ENCODE measurements at places on chromosomes 12 and 14. TPM values are rescaled to one million over a fixed set of nuclear protein-coding genes. Genes with fewer than 3 reads are reported as not detected.

DNA sequence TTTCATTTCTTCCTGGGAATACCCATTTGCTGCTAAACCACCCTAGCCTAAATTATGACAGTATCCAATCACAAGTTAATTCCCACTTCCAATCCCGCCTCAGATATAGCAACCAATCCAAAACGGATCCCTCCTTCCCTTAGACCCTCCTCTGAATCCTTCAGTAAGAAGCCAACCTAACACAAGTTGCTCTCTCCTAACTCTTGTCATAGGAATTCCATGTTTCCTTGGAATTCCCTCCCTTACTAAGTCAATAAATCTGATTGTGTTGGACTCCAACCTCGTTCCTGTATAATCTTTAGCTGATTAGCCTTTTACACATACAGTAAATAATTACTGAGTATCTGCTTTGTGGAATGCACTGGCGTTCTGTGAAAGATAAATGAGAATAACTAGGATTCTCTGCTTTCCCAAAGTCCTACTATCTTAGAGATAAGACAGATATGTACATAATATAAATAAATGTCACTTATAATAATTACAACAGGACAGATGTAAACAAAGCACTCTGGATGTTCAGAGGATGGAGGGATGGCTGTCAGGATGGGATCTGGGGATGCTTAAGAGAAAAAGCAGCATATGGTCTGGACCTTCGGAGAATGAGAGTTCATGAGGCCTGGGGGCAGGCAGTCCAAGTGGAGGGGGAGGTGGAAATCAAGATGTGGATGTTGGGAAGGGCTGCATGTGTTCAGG lies 185.8 kb upstream of the SOX5 start:
- no peak for DNase-seq

STX2 gene
- polyA plus RNA-seq = 26.1 TPM

DNA sequence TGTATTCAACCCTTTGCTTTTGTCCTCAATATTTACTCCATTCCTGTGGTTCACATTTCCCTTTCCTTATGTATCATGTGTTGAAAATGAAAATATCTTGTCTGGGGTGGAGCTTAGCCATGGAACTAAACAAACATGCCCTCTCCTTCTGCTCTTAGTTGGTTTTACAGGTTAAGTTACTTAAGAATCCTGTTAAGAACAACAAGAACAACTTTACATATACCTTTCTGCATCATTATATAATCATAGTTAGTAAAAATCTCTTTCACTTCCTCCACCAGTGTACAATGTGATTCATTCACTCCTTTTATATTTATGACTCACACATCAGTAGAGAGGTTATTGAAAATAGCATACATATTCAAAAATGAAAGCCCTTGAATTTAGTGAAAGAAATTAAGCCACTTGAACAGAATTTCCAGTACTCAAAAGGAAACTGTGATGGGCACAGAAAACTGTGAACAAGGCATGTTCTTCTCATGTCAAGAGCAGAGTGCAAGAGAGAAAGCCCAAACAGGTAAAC lies 307.7 kb downstream of the CCDC91 start:
- DNase-seq = no peak

GRCh38 chr12:103884316-103884715 lies 43.3 kb upstream of the NT5DC3 start:
- no peak for DNase-seq

GRCh38 chr12:85466890-85467289 lies 186.9 kb downstream of the ALX1 start:
- no peak for DNase-seq

- no peak for DNase-seq
Measured at GRCh38 chr12:82855872-82856271, 169.2 kb downstream of the TMTC2 start.

KRT2 gene
- not detected for polyA plus RNA-seq

- DNase-seq = no peak
Measured at GRCh38 chr14:48229091-48229490, 553.7 kb upstream of the MDGA2 start.

RNASE4 gene
- polyA plus RNA-seq = 10.1 TPM

GRCh38 chr14:102417001-102417431 lies 54.3 kb downstream of the TECPR2 start:
- DNase-seq = no peak

PLEKHG7 gene
- polyA plus RNA-seq = 0.18 TPM

DNA sequence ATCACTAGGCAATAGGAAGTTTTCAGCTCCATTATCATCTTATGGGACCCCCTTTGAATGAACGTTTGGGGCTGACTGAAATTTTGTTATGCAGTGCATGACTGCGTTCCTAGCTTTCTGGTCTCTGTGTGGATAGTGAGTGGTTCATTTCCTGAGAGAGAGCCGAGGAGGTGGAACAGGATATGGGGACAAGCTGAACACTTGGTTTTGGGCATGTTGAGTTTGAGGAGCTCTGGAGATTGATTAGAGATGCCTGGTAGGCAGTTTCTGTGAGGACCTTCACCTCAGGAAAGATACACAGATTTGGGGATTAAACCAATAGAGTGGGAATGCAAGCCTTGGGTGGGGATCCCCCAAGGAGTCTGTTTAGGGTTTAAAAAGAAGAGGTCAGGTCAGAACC lies 27.7 kb downstream of the TEAD4 start:
- DNase-seq = no peak

DNA sequence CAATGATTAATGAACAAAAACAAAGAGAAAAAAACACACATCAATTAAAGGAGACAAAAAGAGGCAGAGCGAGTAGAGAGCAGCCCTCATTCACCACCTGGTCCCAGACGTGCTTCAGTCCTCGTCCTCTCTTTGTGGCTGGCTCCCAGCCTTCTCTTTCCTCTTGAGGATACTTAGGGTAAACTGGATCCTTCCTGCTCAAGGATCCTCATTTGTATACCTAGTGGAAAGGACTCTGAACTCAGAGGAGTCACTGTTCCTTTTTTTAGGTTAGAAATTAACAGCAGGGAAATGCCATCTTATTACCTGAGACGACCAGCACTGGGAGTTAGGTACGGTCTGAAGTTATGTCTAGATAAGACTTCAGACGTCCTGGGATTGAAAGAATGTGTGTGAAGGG lies 9.7 kb downstream of the MLEC start:
- DNase-seq = no peak

DNA sequence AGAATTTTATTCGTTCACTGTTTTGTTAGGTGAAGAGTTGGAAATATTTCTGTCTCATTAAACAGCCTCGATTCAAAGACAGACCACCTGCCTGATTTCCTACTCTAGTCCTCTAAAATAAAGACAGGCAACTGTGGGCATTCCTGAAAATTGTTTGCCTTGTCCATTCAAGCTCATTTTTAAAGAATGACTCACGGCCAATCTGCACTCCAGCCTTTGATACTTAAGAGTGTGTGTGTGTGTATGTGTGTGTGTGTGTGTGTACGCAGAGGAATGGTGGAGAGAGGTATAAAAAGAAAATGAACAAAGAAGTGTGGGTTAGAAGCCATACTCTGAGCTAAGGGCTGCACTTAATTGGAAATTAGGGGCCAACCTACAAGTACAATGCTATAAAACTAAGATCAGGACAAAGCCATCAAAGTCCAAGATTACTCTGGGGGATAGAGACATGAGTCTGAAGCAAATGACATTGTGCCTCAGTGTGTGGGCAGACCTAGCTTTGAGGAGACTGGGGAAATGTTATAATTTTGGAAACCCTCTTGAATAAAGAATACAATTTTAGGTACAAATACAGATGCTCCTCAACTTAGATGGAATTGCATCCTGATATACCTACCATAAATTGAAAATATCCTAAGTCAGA lies 45.6 kb upstream of the SOCS2 start:
- DNase-seq = no peak

DNA sequence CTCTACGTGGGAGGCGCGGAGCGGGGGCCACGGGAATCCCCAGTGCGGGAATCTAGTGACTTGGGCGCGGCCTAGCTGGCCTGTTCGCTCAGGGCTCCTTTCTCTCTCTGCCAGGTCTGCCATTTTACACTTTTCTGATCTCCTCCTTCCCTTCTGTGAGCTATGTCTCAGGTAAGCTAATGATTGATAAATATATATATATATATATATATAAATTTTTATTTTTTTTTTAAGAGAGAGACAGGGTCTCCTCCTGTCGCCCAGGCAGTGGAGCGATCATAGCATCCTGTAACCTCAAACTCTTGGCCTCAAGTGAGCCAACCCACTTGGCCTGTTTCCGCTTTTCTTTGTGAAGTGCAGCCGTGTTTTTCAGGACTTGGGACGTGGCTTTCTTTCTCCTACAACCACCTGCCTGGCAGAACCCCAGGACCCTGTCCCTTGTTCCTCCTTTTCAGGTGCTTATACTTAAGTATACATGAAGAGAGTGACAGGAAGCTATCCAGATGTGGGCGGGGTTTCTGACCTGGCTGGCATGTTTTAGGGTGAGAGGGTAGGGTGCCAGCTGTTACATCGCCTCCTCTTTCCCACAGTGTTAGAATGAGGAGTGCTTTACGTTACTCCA lies 547 bp downstream of the ZNF140 start:
- DNase-seq = no peak

DNA sequence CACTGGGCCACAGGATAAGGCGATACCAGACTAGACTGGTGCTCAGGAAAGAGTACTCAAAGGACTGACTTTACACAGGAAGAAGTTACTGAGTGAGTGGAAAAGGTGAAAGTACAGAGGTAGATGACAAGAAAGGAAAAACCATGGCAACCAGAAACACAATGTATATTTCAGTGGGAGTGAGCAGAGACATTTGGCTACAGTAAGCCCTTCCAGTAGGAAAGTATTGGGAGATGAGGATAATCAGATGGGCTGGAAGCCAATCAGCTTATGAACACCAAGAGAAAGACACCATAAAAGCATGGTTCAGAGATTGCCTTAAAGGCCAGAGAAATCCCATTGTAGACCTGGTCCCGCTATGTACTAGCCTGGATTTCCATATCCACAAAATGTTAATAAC lies 51.6 kb downstream of the TMTC1 start:
- no peak for DNase-seq

GRCh38 chr14:34043627-34044372 lies 92.9 kb upstream of the EGLN3 start:
- DNase-seq = no peak

RIMBP2 gene
- polyA plus RNA-seq = 18.9 TPM

DNA sequence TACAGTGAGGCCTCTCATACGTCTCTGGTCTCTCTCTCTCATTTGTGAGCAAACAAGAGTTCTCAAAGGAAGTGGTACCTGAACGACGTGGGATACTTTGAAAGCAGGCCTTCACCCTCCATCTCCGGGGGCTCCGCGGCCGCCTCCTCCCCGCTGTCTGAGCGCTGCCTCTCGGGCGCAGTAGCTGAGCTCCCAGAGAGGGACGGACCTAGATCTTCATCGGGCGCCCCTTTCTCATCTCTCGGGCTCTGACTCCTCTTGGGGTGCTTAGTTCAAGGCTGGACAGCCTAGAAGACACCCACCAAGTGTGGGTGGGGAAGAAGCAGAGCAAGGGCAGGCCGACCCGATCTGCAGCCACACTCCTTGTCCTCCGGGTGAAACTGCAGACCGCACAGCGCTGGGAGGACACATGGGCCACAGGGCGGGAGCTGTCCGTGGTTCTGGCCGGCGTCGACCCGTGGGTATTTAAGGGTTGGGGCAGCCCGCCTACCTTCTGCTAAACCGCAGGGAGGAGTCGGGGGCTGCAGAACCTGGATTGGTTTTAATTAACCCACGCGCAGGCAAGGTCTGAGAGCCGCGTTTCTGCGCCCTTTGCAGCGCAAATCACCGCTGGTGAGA lies 92.7 kb downstream of the PAH start:
- DNase-seq = peak; percentile 27

RHOJ gene
- 65.0 TPM for polyA plus RNA-seq

COQ6 gene
- polyA plus RNA-seq = 32.2 TPM

DNA sequence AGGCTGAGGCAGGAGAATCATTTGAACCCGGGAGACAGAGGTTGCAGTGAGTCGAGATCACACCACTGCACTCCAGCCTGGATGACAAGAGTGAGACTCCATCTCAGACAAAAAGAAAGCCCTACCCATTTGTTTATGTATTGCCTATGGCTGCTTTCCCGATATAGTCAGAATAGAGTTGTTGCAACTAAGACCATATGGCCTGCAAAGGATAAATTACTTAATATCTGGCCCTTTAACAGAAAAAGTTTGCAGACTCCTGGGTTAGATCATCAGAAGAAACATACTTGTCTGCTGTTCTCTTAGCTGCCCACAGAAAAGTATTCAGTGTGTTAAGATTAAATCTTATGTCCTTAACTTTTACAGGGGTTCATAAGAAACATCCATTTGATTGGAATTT lies 122.4 kb upstream of the VASH1 start:
- DNase-seq = no peak

DNA sequence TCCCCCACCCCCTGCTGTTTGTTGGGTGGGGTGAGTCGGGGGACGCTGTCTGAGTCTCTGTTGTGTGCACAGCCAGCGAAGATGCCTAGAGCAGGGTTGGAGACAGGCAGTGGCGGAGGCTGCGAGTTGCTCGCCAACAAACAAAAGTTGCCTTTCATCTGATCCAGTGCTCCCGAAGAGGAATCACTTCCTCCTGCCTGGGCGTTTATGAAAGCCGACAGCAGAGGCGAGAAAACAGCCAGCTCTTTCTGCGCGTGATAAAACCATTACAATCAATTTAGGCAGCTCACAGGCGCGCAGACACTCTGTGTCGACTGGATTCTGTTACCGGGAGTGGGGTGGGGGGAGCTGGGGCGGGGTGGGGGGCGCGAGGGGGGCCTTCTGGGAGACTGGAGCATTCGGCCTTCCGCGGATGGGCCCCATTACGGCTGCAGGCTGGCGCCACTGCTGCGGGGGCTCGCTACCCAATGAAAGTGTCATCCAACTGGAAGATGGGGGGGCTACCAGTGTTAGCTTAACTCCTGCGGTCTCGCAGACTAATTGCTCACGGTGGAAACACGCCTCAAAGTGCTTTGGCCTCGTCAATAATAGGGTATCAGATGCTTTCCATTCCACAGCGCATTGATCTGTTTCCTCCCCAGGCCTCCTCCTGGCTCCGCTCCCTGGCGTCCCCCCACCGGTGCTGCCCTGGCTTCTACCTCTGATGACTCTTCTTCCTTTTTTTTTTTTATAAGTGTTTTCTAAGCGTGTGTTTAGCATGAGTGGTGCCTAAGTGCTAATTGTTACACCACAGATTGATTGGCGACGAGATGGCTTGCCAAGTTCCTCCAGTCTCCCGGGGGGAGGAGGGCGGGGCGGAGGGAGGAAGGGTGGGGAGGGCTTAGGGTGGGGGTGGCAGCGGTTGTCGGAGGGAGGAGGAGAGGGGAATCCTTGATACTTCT lies 678.4 kb downstream of the MED13L start:
- peak; percentile 25 for DNase-seq

DNA sequence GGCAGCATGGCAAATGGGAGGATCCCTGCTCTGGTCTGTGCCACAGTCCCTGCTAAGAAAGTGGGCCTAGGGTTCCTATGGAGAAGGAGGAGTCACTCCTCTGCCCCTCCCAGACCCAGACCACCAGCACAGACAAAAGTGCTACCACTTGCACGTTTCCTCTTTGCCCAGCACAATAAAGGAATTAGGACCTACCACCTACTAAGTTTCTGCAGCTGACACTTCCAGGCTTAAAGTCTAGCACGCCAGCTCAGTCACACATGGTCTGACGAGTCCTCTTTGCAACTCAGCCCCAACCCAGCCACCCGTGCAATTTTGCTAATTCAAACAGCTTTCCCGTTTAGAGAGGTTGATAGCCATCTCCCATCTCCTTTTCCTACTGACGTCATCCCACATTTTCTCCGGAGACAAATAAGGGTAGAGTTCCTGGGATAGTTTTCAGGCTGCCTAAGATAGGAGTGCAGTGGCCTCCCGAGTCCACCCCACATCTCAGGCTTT lies 66.2 kb upstream of the PTGR2 start:
- DNase-seq = no peak

Data from right lung (tissue), 10 donors.